NCI-H748 treated with DMSO at 0.1 percent for 48 hours (cell line): ENCODE measurements at places on chromosomes 3 and 15.

DNA sequence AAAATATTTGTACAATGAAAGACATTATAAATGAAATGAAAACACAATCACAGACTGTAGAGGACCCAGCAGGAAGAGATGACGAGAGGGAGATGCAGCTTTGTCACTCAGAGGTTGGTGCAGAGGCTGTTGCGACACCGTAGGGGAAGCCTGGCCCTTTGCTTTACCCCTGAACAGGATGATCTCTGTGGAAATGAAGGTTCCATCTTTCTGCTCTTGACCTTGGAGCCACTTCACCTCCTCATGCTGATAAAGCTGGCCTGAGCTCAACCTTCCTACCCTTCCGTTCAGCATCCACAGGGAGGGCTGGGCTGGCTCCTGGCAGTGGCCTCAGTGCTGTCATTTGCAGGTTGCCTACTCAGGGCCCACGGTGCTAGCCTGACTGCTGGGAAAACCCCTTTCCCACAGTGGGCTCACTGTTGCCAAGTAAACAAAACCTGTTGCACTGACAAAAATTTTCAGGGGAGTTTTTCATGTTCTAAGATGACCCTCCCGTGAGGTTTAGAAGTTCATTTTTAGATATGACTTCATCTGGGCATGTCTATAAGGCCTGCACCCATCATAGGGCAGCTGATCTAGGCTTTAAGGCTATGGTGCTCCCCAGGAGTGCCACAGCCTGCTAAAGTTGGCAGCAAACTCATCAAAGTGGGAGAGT, 3.0 kb upstream of the CD80 start:
- no peak for DNase-seq

GRCh38 chr3:143090486-143090885, 29.1 kb upstream of the CHST2 start:
- no peak for DNase-seq

GRCh38 chr3:25728101-25728500, 55.1 kb downstream of the NGLY1 start:
- DNase-seq, result no peak

GRCh38 chr3:6155650-6156338, 705.1 kb upstream of the GRM7 start:
- no peak for DNase-seq

DNA sequence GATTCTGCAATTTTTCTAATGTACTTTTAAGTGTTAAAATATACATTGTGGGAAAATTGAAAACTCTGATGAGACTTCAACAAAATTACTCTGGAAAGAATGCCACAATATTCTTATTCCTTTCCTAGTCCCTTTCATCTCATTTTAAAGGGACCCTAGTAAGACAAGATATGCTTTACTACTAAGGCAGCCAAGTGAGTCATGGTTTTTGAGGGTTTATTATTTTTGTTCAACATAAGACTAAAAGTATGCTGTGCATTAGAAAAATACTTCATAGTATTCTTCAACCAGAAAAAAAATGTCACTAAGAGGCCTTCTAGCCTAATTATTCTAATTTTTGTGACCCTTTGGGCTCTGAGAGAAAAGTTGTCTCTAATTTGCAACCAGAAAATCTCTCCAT, 7.4 kb downstream of the IL12A start:
- DNase-seq, result no peak

DNA sequence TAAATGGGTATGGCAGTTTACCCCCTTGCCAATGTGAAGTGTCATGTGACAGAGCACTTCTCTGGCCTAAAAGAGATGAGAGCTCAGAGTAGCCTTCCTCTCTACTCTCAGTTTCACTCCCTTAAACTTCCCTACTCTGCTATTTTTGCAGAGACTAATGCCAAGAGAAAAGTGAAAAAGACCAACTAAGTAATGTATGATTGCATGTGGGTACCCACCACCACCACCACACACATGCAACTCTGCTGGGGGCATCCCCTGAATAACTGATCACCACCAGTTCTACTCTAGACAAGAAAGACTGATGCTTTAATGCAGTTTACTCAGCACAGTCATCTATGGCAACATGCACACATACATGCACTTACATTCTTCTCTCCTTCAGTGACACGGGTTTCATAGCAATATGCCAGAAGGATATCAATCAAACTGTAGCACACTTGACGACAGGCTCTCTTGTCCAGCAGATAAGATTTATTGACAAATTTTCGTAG, 31.3 kb downstream of the SHQ1 start:
- no peak for DNase-seq

GRCh38 chr15:43423793-43424192, 52.9 kb downstream of the TUBGCP4 start:
- DNase-seq, result no peak

DNA sequence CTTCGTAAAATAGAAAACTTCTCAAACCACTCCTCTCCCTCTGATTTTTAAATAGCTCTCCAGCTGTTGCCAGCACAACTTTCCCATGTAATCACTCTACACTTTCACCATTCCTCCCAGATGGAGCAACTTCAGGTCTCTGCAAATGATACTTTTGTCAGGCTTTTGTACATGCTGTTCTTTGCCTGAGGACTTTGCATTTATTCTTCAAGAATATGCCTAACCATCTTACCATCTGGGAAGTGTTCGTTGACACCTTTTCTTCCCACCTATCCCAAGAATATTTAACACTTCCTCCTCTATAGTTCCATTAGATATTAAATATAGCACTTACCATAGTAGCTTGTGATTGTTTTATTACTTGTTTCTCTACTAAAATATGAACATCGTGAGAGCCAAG, 703.7 kb downstream of the CADM2 start:
- no peak for DNase-seq

- DNase-seq, result no peak
Observed at GRCh38 chr3:43876648-43877047, 185.9 kb downstream of the ABHD5 start.

GRCh38 chr3:128500556-128500955, 7.6 kb upstream of the GATA2 start:
- no peak for DNase-seq

DNA sequence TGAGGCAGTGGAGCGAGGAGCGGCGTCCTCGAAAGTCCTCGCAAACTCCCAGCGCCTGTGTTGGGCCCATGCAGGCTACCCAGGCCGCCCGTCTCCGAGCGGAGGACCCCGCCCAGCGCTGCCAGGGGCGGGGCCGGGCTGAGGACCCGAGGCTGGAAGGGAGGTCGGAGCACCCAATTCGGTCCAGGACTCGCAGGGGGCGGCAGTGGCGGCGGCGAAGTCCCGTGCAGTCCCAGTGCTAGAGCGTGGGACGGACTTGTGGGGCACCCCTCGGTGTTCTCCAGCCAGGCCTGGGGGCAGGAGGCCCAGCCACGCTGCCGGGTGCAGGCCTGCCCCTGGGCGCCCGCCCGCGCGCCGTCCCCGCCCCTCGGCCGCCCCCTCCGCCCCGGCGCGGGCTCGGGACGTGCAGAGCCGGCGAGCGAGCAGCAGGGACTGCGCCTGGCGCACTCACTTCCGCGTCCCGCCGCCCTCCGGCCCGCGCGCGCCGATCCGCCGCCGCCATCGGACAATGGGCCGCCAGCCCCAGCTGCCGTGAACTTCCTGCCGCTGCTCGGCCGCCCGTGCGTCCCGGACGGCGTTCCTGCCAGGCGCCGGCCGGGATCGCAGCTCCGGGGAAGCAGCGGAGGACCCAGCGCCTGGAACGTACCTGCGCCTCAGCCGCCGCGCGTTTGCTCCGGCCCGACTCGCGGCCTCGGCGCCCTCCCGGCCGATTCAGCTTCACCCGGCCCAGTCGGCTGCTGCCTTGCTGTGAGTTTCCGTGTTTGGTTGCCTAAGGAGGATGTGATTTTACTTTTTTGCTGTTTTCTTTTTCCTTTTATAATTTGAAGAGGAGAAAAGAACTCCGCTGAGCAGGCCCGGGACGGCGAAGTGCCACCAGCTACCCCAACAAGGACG, 596 bp upstream of the LIMD1 start:
- no peak for DNase-seq

GRCh38 chr3:172709774-172710663, 848 bp downstream of the NCEH1 start:
- DNase-seq, result peak; percentile 21

DNA sequence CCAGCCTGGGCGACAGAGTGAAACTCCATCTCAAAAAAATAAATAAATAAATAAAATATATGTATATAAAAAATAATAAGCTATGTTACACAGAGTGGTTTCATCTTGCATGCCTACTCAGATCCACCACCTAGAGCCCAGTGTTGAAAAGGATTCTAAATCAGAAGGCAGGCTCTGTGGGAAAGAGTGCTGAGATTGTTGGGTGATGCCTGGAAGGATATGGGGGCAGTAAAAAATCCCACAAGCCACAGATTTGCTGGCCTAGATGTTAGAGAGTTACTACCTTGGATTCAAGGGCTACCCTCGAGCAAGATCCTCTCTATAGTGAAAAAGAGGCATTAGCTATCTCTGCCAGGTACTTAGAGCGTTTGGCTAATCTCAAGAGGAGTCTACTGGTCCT, 144.3 kb downstream of the STAC start:
- no peak for DNase-seq

- no peak for DNase-seq
Observed at GRCh38 chr3:13124631-13125030, 51.4 kb upstream of the IQSEC1 start.

GRCh38 chr15:76625267-76625666, 279.9 kb downstream of the SCAPER start:
- DNase-seq, result no peak

GRCh38 chr3:40623567-40623966, 98.8 kb downstream of the ZNF621 start:
- peak; percentile 6 for DNase-seq
